ENCODE measurements at places on chromosomes 1 and 21. TPM values are rescaled to one million over a fixed set of nuclear protein-coding genes. Genes with fewer than 3 reads are reported as not detected.
A peak's percentile ranks its signal among the peaks of the same experiment; 100 is the strongest.

The ERO1B gene
- 2.3 TPM for total RNA-seq

DNA sequence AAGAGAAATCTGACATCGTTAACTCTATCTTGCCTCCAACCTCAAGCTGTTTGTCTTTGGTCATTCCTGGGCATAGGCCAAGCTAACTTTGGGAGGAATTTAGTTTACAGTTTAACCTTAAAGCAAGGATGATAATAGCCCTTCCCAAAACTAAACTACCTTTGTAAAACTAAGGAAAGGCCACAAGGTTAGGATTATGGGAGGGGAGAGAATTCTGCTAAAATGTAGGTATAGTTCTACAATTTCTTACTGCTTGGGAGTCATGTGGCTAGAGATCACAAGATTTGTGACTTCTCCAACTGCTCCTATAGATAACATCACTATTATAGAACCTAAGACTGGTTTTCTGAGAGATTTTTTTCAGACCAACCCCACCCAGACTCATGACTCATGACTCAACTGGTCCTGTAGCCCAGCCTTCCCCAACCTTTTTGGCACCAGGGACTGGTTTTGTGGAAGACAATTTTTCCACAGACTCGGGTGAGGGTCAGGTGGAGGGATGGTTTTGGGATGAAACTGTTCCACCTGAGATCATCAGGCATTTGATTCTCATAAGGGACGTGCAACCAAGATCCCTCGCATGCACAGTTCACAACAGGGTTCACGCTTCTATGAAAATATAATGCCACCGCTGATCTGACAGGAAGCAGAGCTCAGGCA lies 70.7 kb upstream of the MUTYH start:
- H3K27me3 ChIP-seq, result no peaks in the 10 kb centered on the region
- H3K36me3 ChIP-seq, result no peaks in the 10 kb centered on the region
- H3K4me3 ChIP-seq, result no peak overlapping the region
- no peaks in the 10 kb centered on the region for H3K4me1 ChIP-seq

DNA sequence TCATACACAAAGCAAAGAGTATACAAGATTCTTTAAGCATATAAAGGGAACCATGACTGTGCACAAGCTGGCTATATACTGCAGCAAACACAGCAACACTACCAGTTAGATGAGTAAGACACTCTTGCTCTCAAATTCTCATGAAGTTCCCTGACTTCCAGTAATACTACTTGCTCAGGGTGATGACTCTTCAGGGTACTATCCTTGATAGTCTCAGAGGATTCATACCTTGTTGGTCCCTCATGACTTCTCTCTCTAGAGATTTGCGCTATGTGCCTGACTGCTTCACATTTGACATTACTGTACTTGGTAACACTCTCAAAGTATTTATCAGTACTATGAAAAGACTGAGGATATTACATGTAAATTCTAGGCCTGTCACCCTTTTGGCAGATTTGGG lies 159.8 kb upstream of the ZRANB2 start:
- H3K4me1 ChIP-seq, result no peaks in the 10 kb centered on the region
- DNase-seq, result no peak
- no peaks in the 10 kb centered on the region for H3K27me3 ChIP-seq
- H3K36me3 ChIP-seq, result no peaks in the 10 kb centered on the region
- no peak overlapping the region for H3K4me3 ChIP-seq

The OR2T11 gene
- not detected for total RNA-seq

The FCRL2 gene
- not detected for total RNA-seq

DNA sequence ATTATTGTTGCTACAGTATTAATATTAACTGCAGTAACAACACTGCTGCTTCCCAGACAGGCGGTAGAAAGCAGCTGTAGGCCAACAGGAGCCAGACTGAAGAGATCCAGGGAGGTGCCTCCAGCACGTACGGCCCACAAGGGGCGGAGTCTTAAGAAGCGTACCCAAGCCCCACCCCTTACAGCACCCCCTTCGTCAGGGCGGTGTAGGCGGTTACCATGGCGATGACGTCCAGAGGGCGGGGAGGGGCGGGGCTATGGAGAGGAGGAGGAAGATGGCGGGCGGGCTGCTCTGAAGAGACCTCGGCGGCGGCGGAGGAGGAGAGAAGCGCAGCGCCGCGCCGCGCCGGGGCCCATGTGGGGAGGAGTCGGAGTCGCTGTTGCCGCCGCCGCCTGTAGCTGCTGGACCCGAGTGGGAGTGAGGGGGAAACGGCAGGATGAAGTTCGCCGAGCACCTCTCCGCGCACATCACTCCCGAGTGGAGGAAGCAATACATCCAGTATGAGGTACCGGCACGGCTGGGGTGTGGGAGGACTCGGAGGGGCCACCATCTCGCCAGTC lies at the start of gene XPR1:
Gene XPR1 (plus strand): TSS at position 257 of the 560 bp plus-strand sequence. CDS start 180 bp downstream, at position 437.
- H3K4me1 ChIP-seq, result peaks cover 7% of the 10 kb centered on the region
- H3K36me3 ChIP-seq, result no peaks in the 10 kb centered on the region
- H3K27ac ChIP-seq, result peak within 1 kb of the TSS; percentile 66
- peak within 1 kb of the TSS; percentile 94 for H3K4me3 ChIP-seq
- DNase-seq, result peak; percentile 99

The FNDC5 gene
- total RNA-seq, result 66.2 TPM

DNA sequence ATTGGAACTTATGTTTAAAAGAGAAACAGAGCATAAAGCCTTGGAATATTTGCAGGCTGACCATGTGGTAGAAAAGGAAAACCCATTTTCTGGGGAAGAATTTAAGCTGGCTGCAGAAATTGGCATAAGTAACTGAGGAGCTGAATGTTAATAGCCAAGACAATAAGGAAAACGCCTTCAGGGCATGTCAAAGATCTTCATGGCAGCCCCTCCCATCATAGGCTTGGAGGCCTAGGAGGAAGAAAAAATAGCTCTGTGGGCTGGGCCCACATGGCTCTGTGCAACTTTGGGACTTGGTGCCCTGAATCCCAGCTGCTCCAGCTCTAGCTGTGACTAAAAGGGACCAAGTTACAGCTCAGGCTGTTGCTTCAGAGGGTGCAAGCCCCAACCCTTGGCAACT lies 51.5 kb downstream of the CTH start:
- H3K36me3 ChIP-seq, result no peaks in the 10 kb centered on the region
- DNase-seq, result no peak
- H3K4me3 ChIP-seq, result no peak overlapping the region
- peaks cover 4% of the 10 kb centered on the region for H3K27me3 ChIP-seq

The KCNK2 gene
- not detected for total RNA-seq

The CDC42SE1 gene
- total RNA-seq, result 48.3 TPM

DNA sequence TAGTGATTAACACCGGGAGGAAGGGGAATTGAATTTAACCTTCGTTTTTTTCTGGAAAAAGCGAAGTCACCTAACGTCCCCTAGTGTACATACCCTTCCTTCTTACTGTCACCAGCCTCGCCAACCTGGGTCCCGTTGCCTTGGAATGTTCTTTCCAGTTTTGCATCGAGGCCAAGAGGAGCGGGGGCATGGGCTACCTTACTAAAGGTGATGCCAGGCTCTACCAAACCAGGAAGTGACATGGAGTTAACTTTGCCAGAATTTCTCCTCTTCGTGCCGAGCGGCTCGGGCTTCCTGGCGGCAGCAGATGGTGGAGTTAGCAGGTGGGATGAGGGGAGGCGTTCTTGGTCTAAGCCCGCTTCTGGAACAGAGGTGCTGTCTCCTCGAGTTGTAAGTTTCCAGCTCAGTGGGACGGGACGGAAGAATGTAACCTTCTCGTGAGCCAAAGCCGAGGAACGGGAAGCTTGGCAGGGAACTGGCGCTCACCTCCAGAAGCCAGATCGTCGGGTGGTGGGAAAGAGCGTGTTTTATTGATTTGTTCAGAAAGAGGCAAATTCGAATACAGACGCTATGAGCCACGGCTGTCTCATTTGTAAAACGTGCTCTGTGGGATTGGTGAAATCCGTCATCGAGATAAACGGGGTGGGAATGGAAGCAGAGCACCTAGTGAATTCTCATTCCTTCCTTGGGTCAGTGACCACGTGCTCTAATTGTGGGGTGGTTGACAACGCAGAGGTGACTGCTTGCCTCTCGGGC lies 486 bp downstream of the NIPAL3 start:
- no peak overlapping the region for H3K4me3 ChIP-seq
- no peak for DNase-seq
- no peaks in the 10 kb centered on the region for H3K36me3 ChIP-seq
- H3K27me3 ChIP-seq, result no peaks in the 10 kb centered on the region
- H3K27ac ChIP-seq, result no peak overlapping the region

GRCh38 chr1:241460098-241460873 lies 59.3 kb downstream of the FH start:
- H3K36me3 ChIP-seq, result no peaks in the 10 kb centered on the region
- H3K27me3 ChIP-seq, result no peaks in the 10 kb centered on the region
- H3K27ac ChIP-seq, result no peak overlapping the region
- H3K4me3 ChIP-seq, result no peak overlapping the region

DNA sequence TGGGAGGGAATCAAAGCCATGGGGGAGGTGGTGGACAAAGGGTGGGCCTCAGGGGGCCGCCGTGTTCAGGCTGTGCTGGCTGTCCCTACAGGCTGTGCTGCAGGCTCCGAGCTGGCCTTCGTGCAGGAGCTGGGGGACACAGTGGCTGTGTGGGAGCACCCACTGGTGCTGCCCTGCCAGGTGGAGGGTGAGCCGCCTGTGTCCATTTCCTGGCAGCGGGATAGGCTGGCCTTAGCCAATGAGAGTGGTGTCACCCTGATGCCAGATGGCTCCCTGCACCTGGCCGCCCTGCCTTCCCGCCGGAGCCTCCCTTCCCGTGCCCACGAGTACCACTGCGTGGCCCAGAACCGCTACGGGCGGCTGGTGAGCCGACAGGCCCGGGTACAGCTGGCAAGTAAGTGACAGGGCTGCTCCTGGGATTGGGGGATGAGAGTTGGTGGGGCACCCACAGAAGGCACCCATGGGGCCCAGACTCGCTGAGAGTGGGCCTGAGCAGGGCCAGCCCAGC lies 20.2 kb downstream of the SLC27A3 start:
- H3K27me3 ChIP-seq, result no peaks in the 10 kb centered on the region
- no peaks in the 10 kb centered on the region for H3K36me3 ChIP-seq
- no peak overlapping the region for H3K27ac ChIP-seq
- no peak overlapping the region for H3K4me3 ChIP-seq
- no peak for DNase-seq

The CD2 gene
- total RNA-seq, result not detected

DNA sequence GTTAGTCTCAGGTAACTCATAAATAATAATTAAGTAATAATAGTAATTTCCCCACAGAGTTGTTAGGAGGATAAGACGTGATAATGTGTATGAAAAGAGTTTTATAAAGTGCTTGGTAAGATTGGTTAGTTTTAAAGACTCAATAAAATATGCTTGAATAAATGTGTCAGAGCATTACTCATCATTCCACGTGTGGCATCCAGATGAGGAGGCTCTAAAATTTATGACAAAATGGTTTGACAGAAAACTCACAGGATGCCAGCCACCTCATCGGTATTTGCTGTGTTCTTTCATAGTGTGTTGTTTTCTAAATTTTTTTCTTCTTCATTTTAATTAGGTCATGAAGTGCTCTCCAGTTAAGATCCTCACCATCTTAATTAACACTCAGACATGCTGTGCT lies 19.1 kb upstream of the SPAG17 start:
- no peaks in the 10 kb centered on the region for H3K27me3 ChIP-seq
- H3K36me3 ChIP-seq, result no peaks in the 10 kb centered on the region
- no peak for DNase-seq
- H3K27ac ChIP-seq, result no peak overlapping the region

DNA sequence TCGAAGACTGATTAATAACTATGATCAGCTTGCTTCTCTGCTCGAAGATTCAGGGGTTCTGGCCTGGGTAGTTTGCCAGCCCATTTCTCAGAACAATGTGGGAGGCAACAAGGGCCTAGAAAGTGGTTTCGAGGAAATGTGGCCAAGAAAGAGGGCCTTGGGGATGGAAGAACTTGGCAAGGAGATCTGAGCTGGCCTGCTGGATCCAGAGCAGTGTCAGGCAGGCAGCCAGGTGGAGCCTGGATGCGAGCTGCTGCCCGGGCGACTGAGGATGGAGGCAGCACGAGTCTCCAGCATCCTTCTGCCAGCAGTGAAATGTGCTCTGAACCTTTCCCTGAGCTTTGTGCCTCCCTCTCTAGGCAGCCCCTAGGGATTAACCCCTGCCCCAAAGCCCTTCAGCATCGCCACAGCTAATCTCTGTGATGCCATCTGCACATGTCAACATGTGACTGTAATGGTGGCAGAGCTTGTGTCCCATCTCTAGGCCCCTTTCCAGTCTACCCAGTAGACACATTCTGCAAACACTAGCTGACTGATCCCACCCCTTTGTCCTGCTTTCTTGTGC lies 61.0 kb upstream of the NEK2 start:
- H3K27ac ChIP-seq, result peak overlapping the region; percentile 56
- no peaks in the 10 kb centered on the region for H3K36me3 ChIP-seq
- H3K4me1 ChIP-seq, result peaks cover 35% of the 10 kb centered on the region
- no peak overlapping the region for H3K4me3 ChIP-seq
- DNase-seq, result no peak

- H3K4me1 ChIP-seq, result peaks cover 8% of the 10 kb centered on the region
- DNase-seq, result no peak
- no peak overlapping the region for H3K27ac ChIP-seq
- H3K27me3 ChIP-seq, result no peaks in the 10 kb centered on the region
These were observed 211.0 kb downstream of the PATJ start for GRCh38 chr1:61953076-61953789.

DNA sequence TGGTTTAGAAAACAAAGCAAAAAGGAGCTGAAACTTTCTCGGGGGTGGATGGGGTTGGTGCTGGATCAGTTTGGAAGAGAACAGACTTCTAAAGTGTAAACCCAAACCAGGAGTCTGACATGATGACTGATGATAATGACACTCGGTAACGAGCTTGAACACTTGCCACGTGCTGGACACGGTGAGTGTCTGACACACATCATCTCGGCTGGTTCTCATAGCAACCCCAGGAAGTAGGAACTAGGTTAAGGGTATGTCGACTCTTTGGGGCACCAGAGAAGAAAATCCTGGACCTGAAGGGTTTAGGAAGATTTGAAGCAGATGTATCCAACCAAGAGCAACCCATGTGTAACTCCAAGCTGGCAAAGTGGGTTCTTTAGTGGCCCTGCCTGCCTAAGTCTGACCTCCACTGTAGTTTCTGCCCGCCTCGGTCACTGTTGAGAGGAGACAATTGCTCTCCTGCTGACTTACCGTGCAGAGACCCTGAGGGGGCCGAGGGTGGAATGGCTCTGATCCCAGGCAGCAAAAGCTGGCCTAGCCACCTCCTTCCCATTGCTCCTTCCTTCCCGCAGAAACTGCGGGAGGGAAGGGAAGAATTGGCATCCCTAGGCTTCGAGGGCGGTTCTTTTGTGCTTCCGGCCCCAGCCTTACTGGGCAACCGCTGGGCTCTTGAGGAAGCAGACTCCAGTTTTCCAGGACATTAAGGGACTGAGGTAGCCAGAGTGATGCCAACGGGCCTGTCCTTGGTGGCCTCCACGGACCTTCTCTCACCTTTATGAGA lies 156.0 kb downstream of the TOMM20 start:
- no peak overlapping the region for H3K27ac ChIP-seq
- no peaks in the 10 kb centered on the region for H3K27me3 ChIP-seq
- H3K4me1 ChIP-seq, result peaks cover 40% of the 10 kb centered on the region
- no peak for DNase-seq

GRCh38 chr1:189654906-189655305 lies 822.8 kb downstream of the BRINP3 start:
- no peaks in the 10 kb centered on the region for H3K36me3 ChIP-seq
- no peaks in the 10 kb centered on the region for H3K4me1 ChIP-seq
- no peak overlapping the region for H3K27ac ChIP-seq
- H3K27me3 ChIP-seq, result no peaks in the 10 kb centered on the region
- no peak for DNase-seq
